ENCODE measurements at places on chromosomes 6 and 20. TPM values are rescaled to one million over a fixed set of nuclear protein-coding genes. Genes with fewer than 3 reads are reported as not detected.

The TMEM74B gene
- total RNA-seq: 0.36 TPM

The MUC22 gene
- total RNA-seq: not detected

The ECT2L gene
- 0.34 TPM for total RNA-seq

The DDX27 gene
- total RNA-seq: 66.6 TPM

The SLC22A1 gene
- 0.34 TPM for total RNA-seq

The ARHGAP18 gene
- total RNA-seq: 7.2 TPM

The ALDH5A1 gene
- total RNA-seq: 0.68 TPM

The MEI4 gene
- total RNA-seq: under 0.01 TPM

The NKAIN2 gene
- total RNA-seq: 0.07 TPM

The PHF10 gene
- total RNA-seq: 22.4 TPM

The PHACTR3 gene
- total RNA-seq: 1.9 TPM

The GPSM3 gene
- 1.0 TPM for total RNA-seq

The GGTLC1 gene
- not detected for total RNA-seq

The EYA2 gene
- 12.3 TPM for total RNA-seq

The FOXC1 gene
- total RNA-seq: 6.9 TPM

The SRMS gene
- 0.34 TPM for total RNA-seq

The FKBP1C gene
- total RNA-seq: 0.34 TPM

The PDRG1 gene
- 6.8 TPM for total RNA-seq

The XKR7 gene
- not detected for total RNA-seq

The NTSR1 gene
- total RNA-seq: under 0.01 TPM

The GLP1R gene
- total RNA-seq: not detected

The DDO gene
- total RNA-seq: not detected

The LRFN2 gene
- total RNA-seq: not detected

The HLA-DOA gene
- total RNA-seq: not detected

The TRIM40 gene
- total RNA-seq: not detected

The FAM217A gene
- not detected for total RNA-seq

The GPANK1 gene
- 20.2 TPM for total RNA-seq

The SYNCRIP gene
- 67.0 TPM for total RNA-seq

The C6orf52 gene
- total RNA-seq: 1.4 TPM

The ME1 gene
- total RNA-seq: 97.7 TPM

The ARMC2 gene
- total RNA-seq: 1.00 TPM

The TSPYL1 gene
- total RNA-seq: 93.7 TPM

The KCNB1 gene
- not detected for total RNA-seq

The LTB gene
- total RNA-seq: not detected

The ZNF334 gene
- 7.9 TPM for total RNA-seq

The SESN1 gene
- total RNA-seq: 20.5 TPM

The EFCAB8 gene
- 0.36 TPM for total RNA-seq

The MYBL2 gene
- total RNA-seq: 0.34 TPM

The ZC2HC1B gene
- not detected for total RNA-seq

The CGAS gene
- 5.6 TPM for total RNA-seq

The CLDN20 gene
- not detected for total RNA-seq

The PRDM13 gene
- not detected for total RNA-seq

The FAM209B gene
- total RNA-seq: not detected

The SNAP25 gene
- not detected for total RNA-seq

The SIRPD gene
- total RNA-seq: not detected

The PERP gene
- total RNA-seq: 452 TPM

The GPR6 gene
- total RNA-seq: not detected

The LCA5 gene
- total RNA-seq: 3.8 TPM

The SMOC2 gene
- total RNA-seq: 0.14 TPM

The TNFRSF21 gene
- total RNA-seq: 40.7 TPM

All from nasal cavity respiratory epithelium epithelial cell of viscerocranial mucosa (primary cell).